ENCODE measurements at places on chromosomes 13 and 19.

DNA sequence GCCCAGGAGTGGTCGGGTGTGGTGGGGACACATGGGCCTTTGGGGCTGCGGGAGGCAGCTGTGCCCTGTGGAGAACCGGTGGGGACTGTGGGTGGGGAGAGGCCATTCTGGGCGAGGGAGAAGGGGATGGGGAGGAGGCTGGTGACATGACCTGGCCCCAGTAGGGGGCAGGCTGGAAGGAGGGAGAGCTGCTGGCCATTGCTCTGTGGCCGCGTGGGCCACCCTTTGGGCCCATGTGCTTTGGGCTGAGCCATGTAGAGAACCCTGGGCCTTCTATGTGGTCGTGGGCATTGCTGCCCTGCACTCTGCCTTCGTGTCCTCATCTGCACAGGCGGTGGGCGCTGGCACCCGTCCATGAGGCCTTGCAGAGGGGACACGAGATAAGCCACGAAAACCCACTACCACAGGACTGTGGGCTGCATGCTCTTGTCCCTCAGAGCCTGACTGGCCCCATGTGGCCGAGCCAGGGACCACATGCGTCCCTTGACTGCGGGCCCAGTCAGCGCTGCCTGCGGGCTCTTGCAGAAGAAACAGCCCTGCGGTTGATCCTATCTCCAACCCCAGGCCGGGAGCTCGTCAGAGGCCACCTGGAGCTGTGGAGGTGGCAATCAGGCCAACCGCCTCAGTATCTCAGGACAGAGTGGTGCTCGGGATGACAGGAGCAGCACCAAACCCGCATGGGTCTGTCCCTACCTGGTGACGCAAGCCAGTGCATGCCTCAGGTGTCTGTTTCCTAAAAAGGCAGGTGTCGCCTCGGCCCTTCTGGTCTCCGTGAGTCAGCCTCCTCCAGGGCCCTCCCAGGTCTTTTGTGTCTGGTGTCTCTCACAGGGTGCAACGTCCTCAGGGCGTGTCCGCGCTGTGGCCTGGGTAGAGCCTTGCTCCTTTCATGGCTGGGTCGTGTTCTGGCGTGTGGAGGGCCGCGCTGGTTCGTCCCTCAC is 14.3 kb downstream of the FZR1 start:
- no peak for DNase-seq

DNA sequence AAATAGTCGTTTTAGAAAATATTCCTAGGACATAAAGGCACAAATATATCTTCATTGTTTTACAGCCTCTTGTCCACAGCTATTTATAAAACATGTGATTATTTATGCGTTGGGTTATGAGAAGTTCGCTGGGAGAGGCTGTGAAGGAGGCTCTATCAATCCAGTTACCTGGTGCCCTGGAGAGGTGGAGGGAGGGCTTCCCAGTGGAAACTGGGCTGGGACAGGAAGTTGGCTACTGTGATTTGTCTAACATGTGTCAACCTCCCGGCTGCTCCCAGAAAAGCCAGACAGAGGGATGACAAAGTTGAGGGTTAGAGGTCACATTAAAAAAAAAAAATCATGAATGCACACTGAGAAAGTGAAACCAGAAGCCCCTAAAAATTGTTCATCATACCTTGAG is 346.5 kb downstream of the ZNF536 start:
- DNase-seq = no peak

DNA sequence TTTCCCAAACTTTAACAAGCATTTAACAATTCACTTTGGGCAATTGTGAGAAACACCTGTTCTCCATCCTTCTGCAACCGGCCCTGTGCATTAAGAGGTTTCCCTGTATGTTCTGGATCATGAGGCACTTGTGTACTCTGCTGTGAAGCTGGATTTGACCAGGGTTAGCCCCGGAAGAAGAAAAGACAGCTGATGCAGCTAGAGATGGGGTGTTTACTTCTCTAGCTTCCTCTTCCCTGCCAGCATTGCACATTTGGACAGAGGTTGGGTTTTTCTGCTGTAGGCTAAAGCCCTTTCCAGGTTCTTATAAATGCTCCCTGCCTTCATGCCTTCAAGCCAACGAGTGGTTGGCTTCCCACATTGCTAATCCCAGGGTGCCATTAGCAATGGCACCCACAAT is 20.9 kb downstream of the MBD3L2B start:
- no peak for DNase-seq

DNA sequence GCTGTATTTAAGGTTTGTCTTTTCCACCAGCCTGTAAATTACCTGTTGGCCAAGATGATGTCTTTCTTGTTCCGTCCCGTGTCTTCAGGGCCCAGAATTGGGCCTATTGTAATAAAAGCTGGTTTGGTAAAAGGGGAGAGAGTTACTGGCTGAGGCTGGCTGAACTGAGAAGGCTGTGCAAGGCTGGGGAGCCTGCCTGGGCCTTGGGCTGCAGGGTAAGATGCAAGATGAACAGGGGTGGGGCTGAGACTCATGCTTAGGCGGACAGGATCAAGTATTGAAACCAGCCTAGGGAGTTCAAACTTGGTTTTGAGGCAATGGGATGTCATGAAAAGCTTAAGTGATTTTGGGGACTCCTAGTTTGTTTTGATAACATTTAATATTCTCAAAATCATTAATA is 142.3 kb downstream of the PCCA start:
- DNase-seq = no peak

DNA sequence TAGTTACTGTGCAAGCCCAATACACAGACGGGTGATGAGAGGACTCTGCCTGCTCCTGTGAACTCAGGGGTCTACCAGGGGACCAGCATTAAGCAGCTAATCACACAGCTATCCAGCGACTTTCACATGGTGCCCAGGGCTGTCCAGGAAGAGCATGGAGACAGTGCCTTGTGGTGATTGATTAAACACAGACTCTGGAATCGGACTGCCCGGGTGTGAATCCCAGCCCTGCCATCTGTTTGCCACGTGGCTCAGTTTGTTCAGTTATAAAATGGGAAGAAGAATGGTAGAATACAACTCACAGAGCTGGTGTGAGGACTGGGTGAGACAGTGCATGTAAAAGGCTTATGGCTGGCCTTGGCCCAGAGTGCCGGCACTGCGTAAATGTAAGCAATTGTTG is 42.1 kb upstream of the NPAS1 start:
- no peak for DNase-seq

DNA sequence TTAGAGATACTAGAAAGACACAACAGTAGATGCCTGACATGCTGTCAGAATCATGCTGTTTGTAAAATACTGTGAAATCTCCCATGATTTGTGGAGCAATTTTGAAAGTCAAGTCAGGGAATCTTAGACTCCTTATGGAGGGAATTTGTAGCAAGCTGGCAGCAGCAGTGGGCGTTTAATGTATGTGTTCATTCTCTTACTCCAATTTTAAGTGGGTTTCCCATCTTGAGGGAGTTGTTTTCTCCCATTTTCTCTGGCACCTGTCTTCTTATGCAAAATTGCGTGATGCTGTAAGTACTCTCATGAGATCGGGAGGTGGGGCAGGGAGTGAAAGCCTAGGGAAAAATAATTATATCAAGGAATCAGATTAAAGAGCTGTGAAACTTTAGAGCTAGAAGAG is 16.0 kb upstream of the GTF2F2 start:
- DNase-seq = no peak

DNA sequence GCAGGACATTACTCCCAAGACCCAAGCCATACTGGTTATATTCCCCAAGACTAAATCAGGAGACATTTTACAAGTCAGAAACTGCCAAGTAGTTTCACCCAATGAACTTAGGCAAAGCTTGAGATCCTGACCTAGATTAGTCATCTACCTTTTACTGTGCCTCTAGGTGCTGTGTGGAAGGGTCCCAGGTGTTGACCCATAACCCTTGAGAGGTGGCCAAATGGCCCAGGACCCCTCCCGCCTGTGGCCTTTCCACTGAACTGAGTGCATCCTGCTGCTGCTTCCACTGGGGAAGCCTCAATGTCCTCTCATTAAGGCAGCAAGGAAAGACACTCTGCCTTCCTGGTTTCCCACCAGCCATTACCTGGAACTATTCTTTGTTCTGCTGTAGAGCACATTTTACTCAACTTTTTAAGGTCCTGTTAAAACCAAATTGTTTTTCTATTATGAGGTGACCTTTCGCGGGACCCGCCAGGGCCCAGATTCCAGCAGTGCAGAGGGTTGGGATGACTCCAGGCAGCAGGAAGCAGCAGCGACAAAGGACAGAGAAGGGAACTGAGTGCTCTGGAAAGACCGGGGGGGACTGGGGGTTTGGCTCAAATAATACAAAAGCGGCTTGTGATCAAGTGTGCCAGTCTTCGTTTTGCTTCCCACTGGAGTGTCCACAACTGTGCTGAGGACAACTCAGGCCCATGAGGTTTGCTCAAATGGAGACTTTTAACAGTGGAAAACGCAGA is 27.1 kb downstream of the ANKRD10 start:
- DNase-seq = no peak

GRCh38 chr13:33940898-33941297 is 122.9 kb downstream of the RFC3 start:
- no peak for DNase-seq

- DNase-seq = no peak
Observed at GRCh38 chr13:112103961-112104880, 37.3 kb downstream of the SOX1 start.

- no peak for DNase-seq
Observed at GRCh38 chr19:10078329-10078728, 7.8 kb upstream of the SHFL start.

DNA sequence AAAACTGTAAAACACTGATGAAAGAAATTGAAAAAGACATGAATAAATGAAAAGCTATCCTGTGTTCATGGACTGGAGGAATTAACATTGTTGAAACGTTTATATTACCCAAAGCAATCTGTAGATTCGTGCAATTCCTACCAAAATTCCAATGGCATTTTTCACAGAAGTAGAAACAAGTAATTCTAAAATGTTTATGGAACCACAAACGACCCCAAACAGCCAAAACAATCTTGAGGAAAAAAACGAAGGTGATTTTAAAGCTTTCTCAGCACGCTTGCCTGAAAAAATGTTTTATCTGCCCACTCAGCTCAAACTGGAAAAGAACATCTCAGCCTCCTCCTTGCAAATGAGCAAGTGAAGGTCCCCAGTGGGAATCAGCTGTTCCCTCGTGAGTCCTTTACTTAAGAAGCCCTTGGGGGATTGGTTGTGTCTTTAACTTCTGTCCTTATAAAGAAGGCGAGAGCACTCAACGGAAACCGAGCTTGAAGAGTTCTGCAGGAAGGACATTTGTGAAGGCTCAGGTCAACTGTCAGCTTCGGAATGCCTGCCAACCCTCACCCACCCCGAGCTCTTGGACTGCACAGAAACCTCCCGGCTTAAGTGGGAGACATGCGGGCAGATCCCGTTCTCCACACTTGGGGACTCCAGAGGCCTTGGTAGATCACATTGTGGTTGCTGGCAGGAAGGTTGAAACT is 256.0 kb upstream of the IRS2 start:
- no peak for DNase-seq

DNA sequence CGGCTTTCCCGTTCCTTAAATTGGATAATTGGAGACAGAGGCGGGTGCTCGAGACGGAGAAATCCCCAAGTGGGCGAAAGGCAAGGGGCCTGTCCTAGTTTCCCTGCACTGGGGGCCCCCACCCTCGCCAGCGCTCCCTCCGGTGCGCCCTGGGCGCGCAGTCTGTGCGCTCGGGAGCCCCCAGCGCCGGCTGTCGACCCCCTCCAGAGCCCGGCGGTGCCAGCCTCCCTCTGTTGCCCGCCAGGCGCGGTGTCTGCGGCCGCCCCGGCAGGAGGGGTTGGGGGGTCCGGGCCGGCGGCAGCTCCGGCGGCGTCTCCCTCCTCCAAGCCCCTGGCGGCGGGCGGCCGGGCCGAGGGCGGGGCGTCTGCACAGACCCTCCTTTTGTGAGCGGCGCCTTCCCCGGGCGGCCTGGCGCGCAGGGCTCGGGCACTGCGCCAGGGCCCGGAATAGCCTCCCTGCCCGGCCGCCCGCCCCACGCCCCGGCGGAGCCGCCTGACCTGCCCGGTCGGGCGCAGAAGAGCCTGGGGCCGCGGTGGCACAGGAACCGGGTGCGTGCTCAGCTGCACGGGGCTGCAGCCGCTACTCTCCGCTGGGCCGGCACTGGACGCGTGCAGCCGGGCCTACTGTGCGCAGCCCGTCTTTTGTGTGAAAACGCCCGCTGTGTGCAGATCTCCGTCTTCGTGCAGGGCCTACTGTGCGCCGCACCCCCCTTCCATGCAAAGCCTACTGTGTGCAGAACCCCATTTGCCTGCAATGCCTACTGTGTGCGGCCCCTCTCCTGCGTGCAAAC is 13.2 kb downstream of the GADD45B start:
- DNase-seq = no peak

GRCh38 chr19:49434907-49435583 is 6.3 kb downstream of the SLC17A7 start:
- no peak for DNase-seq
